ENCODE measurements at places on chromosomes 3 and 15.

DNA sequence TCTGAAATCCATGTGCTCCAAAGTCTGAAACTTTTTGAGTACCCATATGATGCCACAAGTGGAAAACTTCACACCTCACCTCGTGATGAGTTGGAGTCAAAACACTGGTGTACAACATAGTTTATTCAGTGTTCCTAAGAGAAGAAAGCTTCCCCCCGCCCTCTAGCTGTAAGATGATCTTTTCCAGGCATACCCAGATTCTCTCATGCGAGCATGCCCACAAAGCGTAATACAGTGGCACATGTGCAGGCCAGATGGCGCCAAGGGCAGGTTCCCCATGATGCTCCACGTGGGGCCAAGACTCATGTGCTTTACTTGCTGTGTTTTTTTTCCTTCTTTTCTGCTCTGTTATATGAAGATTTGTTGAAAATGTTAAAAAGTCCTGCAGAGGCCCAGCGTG, 104.9 kb upstream of the LRRFIP2 start:
- DNase-seq = no peak

GRCh38 chr3:167762296-167762695, 26.8 kb downstream of the SERPINI1 start:
- DNase-seq = no peak

DNA sequence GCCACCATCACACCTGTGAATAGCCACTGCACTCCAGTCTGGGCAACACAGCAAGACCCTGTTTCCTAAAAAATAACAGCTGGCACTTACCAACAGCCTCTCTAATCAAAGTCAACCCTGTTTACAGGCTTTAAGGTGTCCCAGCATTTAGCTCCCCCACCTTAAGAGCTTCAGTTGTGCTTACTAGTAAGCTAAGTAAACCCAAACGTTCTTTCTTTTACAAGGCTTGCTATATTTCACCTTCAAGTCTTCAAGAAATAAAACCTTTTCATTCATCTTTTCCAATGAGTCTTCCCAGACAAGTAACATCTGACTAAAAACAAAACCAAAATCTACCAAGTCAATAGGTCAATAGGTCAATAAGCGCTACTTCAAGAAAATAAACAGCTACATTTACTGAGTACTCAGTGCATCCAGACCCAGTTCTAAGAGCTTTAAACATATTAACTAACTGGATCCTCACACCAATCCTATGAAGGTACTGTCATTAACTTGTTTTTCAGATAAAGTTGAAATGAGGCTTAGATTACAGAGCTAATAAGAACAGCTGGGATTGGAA, 62.4 kb downstream of the PBRM1 start:
- DNase-seq = no peak

GRCh38 chr3:135125171-135125801, 330.2 kb downstream of the EPHB1 start:
- DNase-seq = no peak

- DNase-seq = no peak
Observed at GRCh38 chr3:51340013-51340829, 44.9 kb upstream of the MANF start.

DNA sequence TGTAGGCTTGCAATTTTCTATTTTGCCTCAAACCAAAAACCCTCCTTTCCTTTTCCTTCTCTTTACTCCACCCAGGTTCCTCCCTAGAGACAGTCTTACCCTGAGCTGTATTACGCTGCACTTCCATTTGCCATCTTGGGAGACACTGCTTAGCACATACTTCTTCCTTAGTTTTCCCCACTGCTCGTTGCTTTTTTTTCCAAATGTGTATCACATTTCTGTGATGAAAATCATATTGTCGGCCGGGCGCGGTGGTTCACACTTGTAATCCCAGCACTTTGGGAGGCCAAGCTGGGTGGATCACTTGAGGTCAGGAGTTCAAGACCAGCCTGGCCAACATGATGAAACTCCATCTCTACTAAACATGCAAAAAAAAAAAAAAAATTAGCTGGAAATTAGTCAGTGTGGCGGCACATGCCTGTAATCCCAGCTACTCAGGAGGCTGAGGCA, 29.5 kb downstream of the POPDC2 start:
- no peak for DNase-seq

DNA sequence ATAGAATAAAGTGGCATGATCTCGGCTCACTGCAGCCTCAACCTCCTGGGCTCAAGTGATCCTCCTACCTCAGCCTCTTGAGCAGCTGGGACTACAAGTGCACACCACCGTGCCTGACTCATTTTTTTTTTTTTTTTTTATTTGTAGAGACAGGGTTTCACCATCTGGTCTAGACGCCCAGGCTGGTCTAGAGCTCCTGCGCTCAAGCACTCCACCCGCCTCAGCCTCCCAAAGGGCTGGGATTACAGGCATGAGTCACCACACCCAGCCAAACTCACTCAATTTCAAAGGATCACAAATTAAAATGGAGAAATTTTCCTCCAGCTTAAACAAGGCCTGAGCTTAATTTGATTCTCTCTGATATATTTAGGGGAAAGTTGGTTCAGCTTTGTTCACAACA, 27.3 kb upstream of the NMB start:
- DNase-seq = no peak

- no peak for DNase-seq
Observed at GRCh38 chr3:16482770-16483531, 30.5 kb downstream of the RFTN1 start.

DNA sequence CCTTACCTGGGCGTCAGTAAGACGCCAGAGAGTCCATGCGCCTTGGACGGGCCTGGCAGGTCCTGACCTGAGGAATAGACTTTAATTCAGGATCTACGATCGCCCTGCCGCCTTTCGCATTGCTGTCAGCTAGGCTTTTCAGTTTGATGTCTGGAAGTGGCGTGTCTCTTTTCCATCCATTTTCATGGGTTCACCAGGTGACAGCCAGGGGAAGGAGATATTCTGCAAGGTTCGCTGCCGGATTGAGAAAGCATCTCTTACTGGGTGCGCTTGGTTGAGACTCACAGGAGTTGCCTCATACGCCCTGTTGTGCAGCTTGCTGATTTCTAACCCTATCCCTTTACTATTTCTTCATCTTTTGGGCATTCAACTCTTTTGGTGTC, 7.4 kb downstream of the EPHA3 start:
- DNase-seq = no peak

- peak; percentile 58 for DNase-seq
Observed at GRCh38 chr15:28975766-28976179, 90.0 kb downstream of the APBA2 start.

DNA sequence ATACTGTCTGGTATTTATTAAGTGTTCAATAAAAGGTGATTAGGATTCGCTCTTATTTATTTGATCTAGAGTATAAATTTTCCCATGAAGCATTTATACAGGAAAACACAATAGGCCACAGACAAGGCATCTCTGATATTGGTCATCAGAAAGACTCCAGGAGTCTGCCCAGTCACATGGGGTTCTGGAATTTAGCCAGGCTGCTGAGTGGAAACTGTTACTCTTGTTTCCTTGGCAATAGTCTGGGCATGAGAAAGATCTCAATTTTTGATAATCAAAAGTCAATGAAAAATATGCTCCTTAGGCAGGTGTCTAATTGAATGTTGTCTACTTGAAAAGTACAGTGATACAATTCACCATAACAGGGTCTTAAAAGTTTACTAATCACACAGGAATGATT, 161.2 kb downstream of the FRMD5 start:
- DNase-seq = no peak

DNA sequence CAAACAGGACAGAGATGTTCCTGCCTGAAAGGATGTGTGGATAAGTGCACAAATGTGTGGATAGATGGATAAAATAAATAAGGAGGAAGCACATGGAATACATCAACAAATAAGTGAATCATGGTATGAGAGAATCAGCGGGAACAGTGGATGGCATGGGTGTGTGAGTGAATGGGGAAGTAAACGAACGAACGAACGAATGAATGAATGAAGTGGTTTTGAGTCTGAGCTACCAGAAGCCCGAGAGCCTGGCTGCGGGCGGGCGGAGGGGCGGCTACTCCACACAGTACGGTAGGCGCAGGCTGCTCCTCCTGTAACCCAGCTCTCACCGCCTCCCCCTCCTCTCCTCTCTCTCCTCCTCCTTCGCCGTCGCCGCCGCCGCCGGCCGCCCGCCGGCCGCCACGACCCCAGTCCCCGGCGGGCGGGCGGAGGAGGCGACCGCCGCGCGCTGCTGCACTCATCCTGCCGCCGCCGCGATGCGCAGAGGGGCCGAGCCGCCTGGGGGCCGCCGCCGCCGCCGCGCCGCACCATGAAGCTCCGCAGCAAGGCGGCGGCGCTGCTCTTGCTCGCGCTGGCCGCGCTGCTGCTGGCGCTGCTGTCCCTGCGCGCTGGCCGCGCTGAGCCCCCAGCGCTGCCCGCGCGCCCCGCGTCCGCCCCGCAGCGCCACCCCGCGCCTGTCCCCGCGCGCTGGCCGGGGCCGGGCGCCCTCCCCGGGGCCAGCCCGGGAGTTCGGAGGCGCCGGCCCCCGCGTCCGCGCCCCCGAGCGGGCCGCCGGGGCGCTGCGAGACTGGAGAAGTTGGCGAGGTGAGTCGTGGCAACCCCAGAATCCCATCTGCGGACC, at the start of gene GXYLT2:
TSS of gene GXYLT2 (plus strand) at position 342 of the 841 bp plus-strand sequence. CDS start at position 530, 188 bp downstream.
- DNase-seq = peak; percentile 31

DNA sequence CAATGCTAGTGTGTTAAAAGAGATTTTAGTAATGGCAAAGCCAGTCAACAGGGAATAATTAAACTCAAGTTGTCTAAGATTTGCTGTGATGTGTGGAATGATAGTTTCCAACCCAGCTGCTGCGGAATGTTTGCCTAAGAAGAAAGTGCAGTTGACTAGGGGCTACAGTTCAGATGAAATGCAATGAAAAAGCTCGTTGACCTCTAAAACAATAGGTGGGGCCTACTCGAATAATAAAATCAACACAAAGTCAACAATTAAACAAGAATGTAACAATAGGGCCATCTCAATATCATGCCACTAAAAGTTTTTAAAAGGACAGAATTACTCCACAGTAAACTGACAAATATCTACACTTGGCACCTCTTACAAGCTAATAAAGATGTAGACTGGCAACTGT, 484.2 kb downstream of the MECOM start:
- DNase-seq = no peak

- DNase-seq = peak; percentile 24
Observed at GRCh38 chr15:72534523-72534922, 60.4 kb downstream of the ARIH1 start.

GRCh38 chr15:35444557-35445204, 101.3 kb downstream of the DPH6 start:
- DNase-seq = no peak

DNA sequence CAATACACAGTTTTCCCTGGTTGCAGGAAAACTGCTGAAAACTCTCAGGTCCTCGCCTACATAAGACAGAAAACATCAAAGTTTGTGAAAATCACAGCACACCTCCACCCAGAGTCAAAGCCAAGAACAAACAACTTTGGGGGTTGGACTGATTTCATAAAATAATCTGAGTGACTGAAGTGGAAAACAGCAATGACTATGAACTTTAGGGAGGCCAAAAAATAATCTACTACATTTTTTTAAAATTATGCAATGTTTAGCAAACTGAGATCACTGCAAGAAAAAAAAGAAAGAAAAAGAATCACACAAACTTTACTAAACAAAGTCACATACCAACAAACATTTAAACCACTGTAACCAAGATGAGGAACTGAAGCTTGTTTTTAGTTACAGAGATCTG, 15.9 kb upstream of the FOXP1 start:
- DNase-seq = no peak

Measured in activated CD4-positive, alpha-beta T cell treated with anti-CD3 and anti-CD28 coated beads, Interleukin-2, amount 50 U/mL, for 48 hours (primary cell).